Hematopoietic multipotent progenitor cell (in vitro differentiated cells): ENCODE measurements at places on chromosomes 3 and 15. TPM values are rescaled to one million over a fixed set of nuclear protein-coding genes. Genes with fewer than 3 reads are reported as not detected.

GRCh38 chr3:43001094-43001553 is 22.0 kb downstream of the GASK1A start:
- no peak for DNase-seq

FGD5 gene
- 21.8 TPM for total RNA-seq

ADGRG7 gene
- not detected for total RNA-seq

KLHL40 gene
- total RNA-seq: under 0.01 TPM
